Left hindlimb (tissue), 1 donor: ENCODE measurements at places on chromosomes 1 and 21.
A peak's percentile ranks its signal among the peaks of the same experiment; 100 is the strongest.

DNA sequence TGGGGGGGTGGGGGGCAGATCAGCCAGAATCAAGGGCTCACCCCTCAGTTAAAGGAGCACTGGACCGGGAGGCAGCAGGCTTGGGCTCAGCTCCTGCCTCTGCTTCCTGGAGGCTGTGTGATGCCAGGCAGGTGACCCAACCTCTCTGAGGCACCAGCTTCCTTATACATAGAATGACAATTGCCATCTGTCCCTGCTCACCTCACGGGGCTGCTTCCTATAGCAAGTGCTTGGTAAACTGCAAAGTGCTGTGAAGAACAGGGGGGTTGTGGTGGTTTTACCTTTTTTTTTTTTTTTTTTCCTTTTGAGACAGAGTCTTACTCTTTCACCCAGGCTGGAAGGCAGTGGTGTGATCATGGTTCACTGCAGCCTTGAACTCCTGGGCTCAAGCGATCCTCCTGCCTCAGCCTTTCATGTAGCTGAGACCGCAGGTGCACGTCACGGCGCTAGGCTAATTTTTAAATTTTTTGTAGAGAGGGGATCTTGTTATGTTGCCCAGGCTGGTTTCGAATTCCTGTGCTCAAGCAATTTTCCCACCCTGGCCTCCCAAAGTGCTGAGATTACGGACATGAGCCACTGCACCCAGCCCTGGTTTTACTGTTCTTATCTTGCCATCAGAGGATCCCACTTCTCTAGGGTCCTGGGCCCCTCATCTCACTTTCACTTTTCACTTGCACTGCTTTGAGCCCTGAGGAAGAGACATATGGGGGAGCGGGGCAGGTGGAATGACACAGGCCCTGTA is 11.6 kb downstream of the KCNQ4 start:
- DNase-seq, result no peak

DNA sequence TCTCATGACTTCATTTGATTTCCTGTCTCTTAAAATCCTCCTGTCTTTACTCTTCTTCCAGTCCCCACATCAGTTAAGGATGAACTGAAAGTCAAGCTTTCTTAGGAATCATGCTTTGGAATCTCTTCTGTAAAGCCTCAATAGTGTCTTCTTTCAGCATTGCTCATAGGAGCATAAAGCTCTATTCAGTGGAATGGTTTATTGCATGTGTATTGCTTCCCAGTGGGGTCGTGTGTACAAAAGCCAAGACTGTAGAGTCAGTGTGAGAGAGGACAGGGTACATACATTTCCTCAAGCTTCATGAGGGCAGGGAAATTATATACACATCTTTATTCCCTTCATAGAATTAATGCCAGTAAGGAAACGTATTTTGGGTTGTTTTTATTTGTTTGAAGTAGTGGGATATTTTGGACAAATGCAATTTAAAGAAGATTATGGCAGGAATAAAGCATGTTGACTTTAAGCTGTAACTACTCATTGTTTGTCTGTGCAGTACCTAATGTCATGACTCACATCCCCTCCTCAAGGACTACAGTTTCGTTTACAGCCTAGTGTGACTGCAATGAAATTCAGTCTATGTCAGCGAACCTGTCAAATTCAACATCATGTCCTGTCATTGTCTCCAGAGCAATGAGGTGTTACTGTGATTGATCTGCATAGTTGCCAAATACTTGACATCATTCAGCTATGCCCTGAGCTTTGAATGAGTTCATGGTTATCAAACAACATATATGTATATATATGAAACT is 2164.2 kb downstream of the NCAM2 start:
- no peak for DNase-seq

DNA sequence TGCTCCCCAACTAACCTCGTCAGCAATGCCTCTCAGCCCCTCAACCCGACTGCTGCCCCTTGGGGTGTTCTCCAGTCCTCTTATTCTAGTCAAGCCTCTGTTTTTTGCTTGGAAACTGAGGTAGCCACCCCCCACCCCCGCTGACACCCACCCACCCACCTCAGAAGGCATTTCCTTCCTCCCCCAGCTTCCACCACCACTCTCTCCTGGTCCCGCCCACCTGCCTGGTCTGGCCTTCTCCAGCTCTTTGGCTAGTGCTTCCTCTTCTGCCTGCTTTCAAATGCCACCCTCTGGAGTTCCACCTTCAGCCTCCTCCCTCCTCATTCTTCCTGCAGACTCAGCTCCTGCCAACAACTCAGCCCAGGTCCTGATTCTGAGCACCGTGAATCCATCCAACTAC is 35.3 kb downstream of the OLFML2B start:
- no peak for DNase-seq

DNA sequence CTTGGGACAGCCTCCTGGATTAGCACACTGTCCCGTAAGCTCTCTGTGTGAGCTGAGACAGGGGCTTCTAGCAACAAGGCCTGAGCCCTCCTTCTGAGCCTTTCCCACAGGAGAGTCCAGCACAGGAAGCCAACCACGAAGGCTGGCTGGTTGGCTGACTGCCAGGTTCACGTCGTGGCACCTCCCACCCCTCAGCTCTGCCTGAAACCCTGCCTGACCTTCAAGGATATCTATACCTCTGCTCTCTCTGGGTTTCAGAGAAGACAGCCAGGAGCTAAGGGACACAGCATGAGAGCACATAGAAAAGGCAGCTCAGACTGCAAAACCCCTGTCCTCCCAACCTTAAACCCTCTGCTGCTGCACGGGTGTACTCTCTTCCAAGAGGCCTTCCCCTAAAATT is 13.9 kb downstream of the DLGAP3 start:
- DNase-seq, result no peak

GRCh38 chr1:6271554-6271953 is 10.7 kb upstream of the GPR153 start:
- no peak for DNase-seq

DNA sequence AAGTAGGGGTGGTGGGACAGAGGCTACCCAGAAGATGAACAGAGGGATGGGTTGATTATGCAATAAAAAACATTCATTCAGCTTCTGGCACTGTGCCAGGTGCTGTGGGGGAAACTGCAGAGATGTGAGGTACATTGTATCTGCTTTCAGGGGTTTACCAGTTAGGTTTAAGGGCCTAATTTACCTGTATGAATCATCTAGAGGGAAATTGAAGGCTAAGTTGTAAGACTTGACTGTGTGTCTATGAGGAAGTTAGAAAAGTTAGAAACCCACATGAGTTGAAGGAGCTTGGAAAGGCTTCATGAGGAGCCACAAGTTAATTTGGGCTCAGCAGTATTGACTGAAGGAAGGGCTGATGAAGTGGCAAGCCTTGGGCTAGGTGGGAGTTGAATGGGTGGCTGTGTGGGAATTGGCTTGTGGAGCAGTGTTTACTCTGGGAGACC is 36.7 kb upstream of the APOBEC4 start:
- no peak for DNase-seq

DNA sequence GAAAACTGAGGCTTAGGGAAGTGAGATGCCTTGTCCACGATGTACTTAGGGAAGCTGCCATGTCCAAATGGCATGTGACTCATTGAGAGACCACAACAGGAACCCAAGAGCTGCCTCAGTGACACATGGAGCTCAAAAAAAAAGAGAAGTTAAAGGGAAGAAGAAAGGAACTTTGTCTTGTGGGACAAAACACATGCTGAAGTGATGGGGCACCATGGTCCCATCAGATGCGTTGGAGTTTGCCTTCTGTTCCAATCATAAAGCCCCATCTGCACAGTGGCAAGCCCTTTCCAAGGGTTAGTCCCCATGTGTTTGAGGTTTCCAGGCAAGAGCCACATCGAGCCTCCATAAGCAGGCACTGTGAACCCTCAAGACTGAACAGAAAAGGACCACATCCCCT is 8.0 kb downstream of the MED8 start:
- DNase-seq, result no peak

GRCh38 chr1:111197598-111198284 is 2.7 kb downstream of the DENND2D start:
- no peak for DNase-seq

- DNase-seq, result no peak
Measured at GRCh38 chr1:90142697-90143096, 147.8 kb downstream of the ZNF326 start.

GRCh38 chr1:30005972-30006619 is 717.3 kb downstream of the MATN1 start:
- no peak for DNase-seq

- no peak for DNase-seq
Measured at GRCh38 chr1:117679868-117680267, 74.0 kb downstream of the TENT5C start.

DNA sequence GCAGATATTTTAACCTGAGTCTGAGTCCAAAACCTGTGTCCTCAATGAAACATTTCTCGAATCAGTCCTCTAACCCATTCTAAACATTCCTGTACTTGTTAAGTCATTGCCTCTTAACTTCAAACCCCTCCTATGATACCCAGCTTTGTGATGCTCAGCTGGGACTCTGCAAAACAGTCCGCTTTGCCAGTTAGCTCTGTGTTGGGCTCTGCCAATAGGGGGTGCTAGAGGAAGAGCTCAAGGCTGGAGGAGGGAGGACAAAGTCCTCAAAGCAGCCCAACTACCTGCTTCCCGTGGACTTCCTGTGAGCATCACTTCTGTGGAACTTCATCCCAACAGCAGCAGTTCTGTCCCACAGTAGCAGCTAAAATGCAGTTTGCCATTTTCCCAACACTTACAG is 38.1 kb upstream of the SYT14 start:
- no peak for DNase-seq

GRCh38 chr1:2230781-2231531 is 2.8 kb downstream of the SKI start:
- peak; percentile 62 for DNase-seq

- no peak for DNase-seq
Measured at GRCh38 chr1:61368876-61369275, 286.5 kb downstream of the NFIA start.

DNA sequence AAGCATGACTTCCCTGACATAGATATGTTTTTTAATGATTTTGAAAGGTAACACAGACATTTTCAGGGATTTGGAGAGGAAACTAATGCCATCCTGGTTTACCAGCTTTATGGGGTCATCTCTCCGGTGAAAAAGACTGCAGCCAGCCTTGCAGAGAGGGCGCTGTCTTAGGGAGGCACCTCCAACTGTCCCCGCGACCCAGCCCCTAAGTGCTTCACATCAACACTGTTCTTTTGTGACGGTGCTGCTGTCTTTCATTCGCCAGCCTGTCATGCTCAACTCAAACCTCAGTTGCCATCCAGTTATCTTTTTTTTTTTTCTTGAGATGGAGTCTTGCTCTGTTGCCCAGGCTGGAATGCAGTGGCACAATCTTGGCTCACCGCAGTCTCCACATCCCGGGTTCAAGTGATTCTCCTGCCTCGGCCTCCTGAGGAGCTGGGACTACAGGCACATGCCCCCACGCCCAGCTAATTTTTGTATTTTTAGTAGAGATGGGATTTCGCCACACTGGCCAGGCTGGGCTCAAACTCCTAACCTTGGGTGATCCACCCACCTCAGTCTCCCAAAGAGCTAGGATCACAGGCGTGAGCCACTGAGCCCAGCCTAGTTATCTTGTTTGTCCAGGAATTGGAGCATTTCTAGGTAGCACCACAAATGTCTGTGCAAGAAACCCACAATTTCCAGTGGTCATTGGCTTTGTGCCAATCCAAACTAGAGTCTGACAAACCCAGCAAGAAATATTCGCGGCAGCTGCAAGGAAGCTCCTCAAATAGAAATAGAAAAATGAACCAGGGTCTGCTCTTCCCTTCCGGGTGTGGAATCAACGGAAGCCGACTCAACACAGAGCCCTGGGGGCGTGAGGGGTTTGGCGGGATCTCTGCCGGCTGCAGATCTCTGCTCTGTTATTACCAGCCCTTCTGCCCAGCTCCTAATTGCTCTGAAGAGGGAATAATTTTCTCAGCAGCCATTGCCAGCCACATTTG is 24.2 kb downstream of the PDE9A start:
- peak; percentile 62 for DNase-seq

DNA sequence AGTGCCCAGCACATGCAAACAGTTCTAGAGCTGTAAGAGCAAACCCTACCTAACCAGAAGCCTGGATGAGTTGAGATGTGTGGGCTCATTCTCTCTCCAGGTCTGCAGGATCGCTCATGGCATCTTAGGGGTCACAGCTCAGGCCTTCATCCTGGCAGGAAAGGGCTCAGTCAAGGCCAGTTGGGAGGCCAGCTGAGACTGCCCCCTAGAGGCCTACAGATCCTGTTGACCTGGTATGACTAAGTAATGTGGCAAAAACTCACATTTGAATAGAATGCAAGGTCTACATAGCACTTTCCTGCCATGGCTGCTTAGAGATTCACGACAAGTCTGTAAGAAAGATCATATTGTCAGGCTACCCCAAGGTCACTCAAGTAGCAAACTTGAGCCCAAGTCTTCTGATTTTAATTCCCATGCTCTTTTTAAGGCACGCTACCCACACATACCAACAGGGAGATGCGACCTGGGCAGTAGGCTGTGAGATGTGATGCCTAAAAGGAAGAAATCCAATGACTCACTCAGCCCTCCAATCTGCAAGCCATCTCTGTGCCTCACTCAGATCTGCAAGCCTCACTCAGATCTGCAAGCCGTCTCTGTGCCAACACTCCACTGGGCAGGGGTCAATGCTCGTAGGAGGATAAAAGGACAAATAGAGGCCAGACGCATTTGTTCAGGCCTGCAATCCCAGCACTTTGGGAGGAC is 5.1 kb upstream of the CAPN8 start:
- no peak for DNase-seq

GRCh38 chr1:978069-978834 is 3.6 kb downstream of the PERM1 start:
- no peak for DNase-seq

- no peak for DNase-seq
Measured at GRCh38 chr21:31260790-31261189, 83.3 kb downstream of the TIAM1 start.

DNA sequence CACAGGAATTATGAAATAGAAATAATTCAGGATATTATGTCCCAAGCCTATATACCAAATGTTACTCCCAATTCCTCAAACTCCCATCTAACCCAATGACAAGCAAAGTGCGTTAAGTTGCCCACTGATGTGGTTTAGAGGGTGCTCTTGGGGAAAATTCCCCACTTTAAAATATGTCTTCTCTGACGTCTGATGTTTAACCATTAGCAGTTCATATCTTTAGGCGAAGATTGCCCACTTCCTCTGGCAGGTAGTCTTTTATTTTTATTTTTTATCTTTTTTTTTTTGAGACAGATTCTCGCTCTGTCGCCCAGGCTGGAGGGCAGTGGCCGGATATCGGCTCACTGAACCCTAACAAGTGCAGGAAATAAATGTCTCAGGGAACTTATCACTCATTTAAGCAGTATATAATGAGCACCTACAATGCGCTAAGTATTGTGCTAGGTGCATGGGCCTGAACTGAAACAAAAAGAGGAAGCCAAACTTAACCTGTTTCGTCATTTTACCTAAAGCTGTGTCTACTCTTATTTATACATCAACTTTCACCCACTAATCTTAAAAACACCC is 1.3 kb upstream of the LYST start:
- DNase-seq, result no peak

- no peak for DNase-seq
Measured at GRCh38 chr1:32759521-32759981, 57.0 kb upstream of the SYNC start.

- no peak for DNase-seq
Measured at GRCh38 chr1:165577707-165578106, 33.9 kb downstream of the LRRC52 start.

- no peak for DNase-seq
Measured at GRCh38 chr1:156862584-156862983, 1.9 kb downstream of the NTRK1 start.
